ENCODE measurements at places on chromosomes 16 and 17. TPM values are rescaled to one million over a fixed set of nuclear protein-coding genes. Genes with fewer than 3 reads are reported as not detected.

Gene SLC38A8
- total RNA-seq = not detected

Gene SDK2
- total RNA-seq = under 0.01 TPM

Gene TBC1D3E
- total RNA-seq = not detected

Gene TEX14
- total RNA-seq = not detected

Gene ZG16
- not detected for total RNA-seq

Gene TK1
- 156 TPM for total RNA-seq

Gene MT1A
- total RNA-seq = not detected

Gene ZSCAN10
- not detected for total RNA-seq

Gene GUCY2D
- not detected for total RNA-seq

Gene RMI2
- total RNA-seq = 7.0 TPM

Gene TBC1D3D
- 0.44 TPM for total RNA-seq

Gene KRTAP4-2
- total RNA-seq = not detected

Gene TBX21
- total RNA-seq = 0.29 TPM

Gene YPEL3
- total RNA-seq = 6.3 TPM

Gene PYDC1
- total RNA-seq = not detected

Gene CEP112
- total RNA-seq = 6.8 TPM

Gene CD300E
- not detected for total RNA-seq

Gene PIMREG
- 24.6 TPM for total RNA-seq

Gene AOC3
- 0.22 TPM for total RNA-seq

Gene RCVRN
- not detected for total RNA-seq
